CD4-positive, alpha-beta T cell (primary cell): ENCODE measurements at places on chromosomes 12 and 14.

DNA sequence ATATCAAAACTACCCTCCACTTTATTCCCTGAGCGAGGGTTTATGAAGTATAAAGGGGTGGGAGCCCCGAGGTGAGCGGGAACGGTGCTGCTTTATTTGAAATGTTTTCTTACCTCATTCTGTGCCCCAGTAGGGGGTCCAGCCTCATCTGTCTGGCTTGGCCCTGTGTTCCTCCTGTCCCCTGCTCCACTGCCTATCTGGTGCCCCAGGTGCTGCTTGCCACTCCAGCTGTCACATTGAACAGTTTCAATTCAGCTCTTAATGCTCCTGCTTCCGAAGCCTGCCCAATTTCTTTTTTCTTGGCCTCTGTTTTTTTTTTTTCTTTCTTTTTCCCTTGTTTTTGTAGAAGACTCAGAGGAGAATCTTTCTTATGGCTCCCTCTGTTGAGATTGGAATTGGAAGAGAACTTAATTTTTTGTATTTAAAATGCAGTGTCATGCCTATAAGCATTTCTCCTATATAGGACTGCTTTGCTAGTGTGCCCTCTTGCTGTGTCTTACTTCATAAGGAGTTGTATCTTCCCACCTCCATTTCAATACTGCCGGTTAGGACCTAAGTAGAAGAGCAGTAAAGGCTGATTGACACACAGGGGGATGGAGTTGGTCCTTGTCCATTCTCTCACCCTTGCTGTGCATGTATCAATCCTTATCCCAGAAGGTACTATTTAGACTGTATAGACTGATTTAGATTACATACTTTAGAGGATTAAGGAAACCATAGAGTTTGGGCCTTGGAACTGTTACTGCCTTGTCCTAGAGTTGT, 2.3 kb downstream of the ATXN7L3B start:
- peak; percentile 1 for DNase-seq

DNA sequence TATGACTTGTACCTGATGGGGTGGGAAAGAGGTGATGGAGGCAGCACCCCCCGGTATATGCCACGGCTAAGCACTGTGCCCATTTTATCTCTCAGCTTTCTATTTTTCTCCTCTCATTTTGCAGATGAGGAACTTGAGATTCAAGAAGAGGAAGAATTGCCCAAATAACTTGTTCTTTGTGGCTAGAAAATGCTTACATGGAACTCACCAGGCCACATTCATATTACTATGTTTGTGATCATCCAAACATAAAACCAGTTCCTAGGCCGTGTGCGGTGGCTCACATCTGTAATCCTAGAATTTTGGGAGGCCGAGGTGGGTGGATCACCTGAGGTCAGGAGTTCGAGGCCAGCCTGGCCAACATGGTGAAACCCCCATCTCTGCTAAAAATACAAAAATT, 14.5 kb upstream of the PSMD9 start:
- no peak for DNase-seq

GRCh38 chr12:77947746-77948145, 117.1 kb downstream of the NAV3 start:
- no peak for DNase-seq

DNA sequence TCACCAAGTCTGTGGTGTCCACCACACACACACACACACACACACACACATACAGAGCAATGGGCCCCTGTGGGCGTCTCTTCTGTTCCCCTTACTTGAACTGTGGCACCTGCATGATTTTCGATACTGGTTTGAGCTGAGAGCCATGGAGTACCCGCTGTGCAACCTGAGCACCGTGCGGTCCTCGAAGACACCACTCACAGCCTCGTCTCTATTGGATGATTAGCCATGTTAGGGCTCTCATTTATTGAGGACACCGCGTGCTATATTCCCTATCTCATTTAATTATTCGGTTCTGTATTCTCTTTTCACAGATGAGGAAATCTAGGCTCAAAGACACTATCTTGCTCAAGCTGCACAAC, 623 bp upstream of the C14orf132 start:
- peak; percentile 1 for DNase-seq

- DNase-seq = peak; percentile 73
These were observed 64.8 kb upstream of the PTGR2 start for GRCh38 chr14:73786636-73787485.

DNA sequence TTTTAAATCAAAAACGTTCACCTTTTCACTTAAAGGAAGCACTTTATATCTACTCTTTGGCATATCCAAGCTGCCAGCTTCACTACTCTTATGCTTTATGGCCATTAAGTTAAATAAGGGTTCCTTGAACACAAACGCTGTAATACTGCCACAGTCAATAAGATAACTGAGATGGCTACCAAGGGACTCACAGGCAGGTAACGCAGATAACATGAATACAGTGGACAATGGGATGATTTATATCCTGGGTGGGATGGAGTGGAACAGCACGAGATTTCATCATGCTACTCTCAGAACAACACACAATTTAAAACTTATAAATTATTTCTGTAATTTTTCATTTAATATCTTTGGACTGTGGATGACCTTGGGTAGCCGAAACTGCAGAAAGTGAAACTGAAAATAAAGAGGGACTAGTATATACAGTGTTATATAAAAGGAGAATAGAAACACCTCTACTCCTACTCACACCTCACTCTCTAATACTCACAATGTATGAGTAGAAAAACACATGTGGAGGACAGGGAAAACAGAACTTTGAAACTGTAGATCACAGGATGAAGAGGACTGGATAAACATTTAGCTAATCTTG, 367.3 kb downstream of the C12orf50 start:
- no peak for DNase-seq

- no peak for DNase-seq
These were observed 101.3 kb downstream of the CACNA1C start for GRCh38 chr12:2154050-2154449.

GRCh38 chr12:23463172-23463571, 486.3 kb downstream of the SOX5 start:
- DNase-seq = no peak

GRCh38 chr12:125772403-125772802, 707.2 kb downstream of the AACS start:
- DNase-seq = no peak

GRCh38 chr14:23570806-23571483, 3.4 kb upstream of the AP1G2 start:
- DNase-seq = no peak

- DNase-seq = no peak
These were observed 1275.7 kb upstream of the FLRT2 start for GRCh38 chr14:84254290-84254689.

DNA sequence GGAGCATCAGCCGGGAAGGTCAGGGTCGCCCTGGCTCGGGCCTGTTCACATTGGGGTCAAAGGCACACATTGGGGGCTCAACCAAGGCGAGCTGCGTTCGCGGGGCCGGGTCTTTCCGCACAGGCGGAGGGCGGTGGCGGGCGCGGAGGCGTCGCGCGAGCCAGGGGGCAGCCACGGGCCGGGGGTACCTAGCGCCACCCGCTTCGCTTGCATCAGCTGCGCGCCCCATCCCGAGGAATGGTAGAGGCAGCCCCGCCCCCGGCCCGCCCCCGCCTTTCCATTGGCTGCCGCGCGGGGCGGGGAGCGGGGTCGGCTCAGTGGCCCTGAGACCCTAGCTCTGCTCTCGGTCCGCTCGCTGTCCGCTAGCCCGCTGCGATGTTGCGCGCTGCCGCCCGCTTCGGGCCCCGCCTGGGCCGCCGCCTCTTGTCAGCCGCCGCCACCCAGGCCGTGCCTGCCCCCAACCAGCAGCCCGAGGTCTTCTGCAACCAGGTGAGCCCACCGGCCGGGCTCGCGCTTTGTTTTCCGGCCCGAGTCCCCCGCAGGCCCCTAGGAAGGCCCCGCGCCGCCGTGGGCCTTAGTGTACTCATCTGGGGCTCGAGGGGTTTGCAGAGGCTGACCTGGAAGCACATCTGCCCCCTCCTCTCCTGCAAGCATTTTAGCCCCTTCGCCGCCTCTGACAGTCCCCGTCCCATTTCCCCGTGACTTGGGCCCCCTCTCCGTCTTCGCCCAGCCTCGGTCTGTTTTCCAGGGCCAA, at the start of gene ALDH2:
Gene ALDH2, plus strand, starts transcription at position 326 of the 754 bp plus-strand sequence. Its CDS starts 50 bp downstream, at position 376.
- DNase-seq = peak; percentile 45

DNA sequence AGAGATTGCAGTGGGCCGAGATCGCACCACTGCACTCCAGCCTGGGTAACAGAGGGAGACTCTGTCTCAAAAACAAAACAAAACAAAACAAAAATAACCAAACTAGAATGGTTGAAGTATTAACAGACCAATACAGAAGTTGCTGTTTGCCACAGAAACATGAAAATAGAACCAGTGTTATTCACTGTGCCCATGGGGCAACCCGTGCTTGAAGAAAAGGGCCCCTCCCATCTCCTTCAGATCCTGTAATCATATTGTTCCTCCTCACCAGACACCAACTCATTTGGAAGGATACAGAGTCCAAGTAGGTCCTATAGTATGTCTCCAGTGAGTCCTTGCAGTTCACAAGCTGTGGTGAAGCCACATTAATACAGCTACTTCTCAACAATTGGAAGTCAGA, 30.9 kb downstream of the SLC35F4 start:
- DNase-seq = no peak

GRCh38 chr12:11233532-11233931, 36.0 kb downstream of the PRB3 start:
- no peak for DNase-seq

- DNase-seq = no peak
These were observed 121.1 kb upstream of the EEA1 start for GRCh38 chr12:93050026-93050747.

DNA sequence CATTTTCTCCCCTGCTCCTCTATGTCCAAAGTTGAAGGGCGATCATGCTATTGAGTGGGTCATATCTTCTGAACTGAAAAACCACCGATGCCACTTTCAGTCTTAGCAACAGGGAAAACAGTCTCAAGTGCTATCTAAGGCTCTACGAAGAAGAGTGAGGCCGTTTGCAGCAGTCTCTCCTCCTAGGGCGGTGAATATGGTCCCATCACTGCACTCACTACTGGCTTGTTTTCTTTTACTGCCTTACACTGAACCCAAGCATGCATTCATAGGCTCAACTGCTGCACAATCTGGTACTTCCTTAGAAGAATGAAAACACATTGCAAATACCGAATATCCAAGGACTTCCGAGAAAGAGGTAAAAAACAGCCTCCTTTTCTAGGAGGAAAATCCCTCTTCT, 92.1 kb downstream of the DNAH10 start:
- no peak for DNase-seq

GRCh38 chr12:27107986-27108385, 25.6 kb upstream of the C12orf71 start:
- no peak for DNase-seq

DNA sequence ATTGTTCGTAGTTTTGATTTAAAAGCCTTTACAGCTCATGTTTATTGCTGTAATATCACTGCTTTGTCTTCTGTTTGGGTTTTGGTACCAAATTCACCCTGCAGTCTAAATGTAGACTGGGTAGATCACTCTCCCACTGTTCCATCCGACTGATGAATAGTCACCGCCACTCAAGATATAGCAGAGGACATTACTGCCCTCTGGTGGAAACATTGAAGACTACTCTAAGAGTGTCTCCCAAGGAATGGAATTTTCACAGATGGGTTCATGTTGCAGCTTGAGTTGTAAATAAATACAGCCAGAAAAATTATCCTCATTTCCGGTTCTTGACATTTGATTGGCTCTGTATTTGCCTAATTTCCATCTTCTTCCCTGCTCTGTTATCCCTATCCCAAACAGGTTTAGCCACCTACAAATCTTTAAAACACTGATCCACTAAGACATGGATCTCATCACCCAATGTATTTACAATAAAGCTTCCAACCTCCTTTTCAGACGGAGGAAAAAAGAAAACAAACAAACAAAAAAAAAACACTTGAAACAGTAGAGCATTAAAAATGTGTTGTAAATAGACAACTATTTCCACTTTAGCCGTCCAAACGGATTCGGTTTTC, 198.3 kb upstream of the CPNE8 start:
- peak; percentile 49 for DNase-seq

DNA sequence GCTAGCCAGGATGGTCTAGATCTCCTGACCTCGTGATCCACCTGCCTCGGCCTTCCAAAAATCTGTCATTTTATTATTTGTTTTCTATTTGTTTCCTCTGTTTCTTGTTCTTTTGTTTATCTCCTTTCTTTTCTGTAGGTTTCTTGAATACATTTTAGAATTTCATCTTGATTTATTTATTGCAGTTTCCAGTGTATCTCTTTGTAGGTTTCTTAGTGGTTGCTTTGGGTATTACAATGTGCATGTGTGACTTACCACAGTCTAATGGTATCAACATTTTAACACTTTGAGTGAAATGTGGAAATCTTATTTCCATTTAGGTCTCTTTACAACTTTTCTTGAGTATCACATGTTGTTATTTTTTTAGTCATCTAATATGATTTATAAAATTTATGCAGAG, 29.9 kb upstream of the MUCL1 start:
- no peak for DNase-seq

DNA sequence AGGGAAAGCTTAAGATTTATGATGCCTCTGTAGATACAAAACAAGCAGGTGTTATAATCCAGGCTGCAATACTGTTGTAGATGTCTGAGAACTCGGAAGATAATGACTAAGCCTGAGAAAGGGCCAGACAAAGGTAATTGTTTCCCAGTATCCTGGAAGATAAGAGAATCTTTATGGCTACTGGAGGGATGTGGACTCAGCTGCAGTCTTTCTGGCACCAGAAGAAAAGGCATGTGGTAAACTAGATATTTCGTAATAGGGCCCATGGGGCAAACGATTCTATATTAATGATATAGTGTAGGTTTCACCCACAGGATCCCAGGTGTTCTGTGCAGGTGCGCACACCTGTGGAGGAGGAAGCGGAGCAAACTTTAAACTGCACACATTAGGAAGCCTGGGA, 9.2 kb upstream of the APOLD1 start:
- no peak for DNase-seq

DNA sequence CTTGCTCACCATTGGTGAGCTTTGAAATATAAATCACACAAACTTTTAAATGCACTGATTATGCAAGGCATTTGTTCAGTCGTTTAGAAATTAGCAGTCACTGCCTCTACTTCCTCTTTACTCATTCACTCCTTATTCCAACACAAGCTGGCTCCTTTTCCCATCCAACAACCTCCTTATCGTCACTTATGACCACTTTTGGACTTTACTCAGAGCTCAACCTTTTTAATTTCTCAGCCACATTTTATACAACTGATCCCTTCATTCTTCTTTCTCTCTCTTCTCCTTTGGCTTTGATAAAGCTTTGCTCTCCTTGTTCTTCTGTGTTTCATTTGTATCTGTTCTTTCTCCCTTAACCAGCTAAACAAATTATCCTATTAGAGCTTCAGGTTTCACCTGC, 126.4 kb upstream of the PLEKHA5 start:
- no peak for DNase-seq

- DNase-seq = no peak
These were observed 57.4 kb upstream of the ANO4 start for GRCh38 chr12:100737168-100737567.
